T-helper 1 cell (primary cell): ENCODE measurements at places on chromosomes 3 and 15.

DNA sequence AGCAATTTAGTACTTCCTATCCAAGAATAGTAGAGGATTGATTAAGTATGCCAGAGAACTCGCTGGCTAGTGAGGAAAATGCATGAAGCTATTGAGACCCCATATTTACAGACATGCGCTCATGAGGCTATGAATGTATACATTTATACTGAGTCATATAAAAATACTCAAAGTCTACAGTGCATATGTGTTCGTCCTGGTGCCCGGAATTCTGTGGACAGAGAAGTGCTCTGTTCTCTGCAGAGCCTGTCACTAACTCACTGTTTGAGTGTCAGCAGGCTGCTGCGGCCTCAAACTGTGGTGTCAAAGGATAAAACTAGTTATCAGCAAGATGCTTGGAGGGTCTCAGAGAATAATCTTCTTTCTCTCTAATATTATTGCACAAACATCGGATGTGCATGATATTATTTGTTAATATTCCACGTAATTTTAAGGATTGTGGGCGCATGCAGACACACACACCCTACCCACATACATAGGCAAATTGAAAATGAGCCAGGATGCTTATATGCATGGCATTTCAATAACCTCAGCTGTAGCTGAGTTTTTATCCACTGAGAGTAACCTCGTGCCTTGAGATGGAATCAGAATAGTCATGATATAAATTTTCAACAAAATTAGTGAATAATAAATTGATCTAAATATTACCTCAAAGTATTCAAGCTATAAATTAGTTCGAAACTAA is 50.0 kb upstream of the TSC22D2 start:
- no peak for DNase-seq

DNA sequence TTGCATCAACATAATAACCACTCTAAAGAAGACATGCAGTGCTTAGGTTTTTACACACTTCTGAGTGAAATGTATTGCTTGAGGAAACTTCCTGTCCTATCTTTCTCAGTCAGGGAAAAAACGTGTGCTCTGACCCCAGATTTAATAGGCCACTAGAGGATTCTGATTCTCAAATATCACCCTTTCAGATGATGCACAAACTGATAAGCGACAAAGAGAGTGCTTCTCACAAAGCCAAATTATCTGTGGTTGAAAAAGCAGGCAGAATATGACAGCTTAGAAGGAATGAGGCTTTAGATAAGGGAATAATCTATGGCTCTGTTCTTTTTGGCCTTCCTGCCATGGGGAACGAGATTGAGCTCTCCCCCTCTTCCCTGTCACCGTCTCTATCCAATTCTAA is 583.4 kb upstream of the SGO1 start:
- no peak for DNase-seq

- no peak for DNase-seq
Observed at GRCh38 chr3:123553536-123553935, 31.3 kb downstream of the HACD2 start.

DNA sequence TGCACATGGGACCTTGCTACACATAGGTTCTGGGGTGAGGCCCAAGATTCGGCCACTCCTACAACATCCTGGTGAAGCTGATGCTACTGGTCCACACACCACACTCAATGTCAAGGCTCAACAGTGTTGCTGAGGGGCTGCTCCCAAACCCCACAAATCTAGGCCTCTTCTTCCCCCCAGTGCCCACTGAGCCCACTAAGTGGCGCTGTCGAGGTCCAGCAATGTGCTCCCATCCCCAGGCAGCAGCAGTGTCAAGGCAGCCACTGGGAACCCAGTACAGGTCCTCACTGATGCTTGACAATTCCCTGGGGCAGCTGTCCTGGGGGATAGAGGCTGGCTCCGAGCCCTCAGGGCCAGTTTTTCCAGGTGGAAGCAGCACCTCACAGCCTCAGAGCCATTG is 21.5 kb downstream of the SCN5A start:
- no peak for DNase-seq

- no peak for DNase-seq
Observed at GRCh38 chr15:99969261-99969920, 236.2 kb upstream of the LYSMD4 start.
